Smooth muscle cell of trachea (primary cell): ENCODE measurements at places on chromosomes 6 and 20. TPM values are rescaled to one million over a fixed set of nuclear protein-coding genes. Genes with fewer than 3 reads are reported as not detected.

The BTN1A1 gene
- not detected in 2 replicates for total RNA-seq

The HLA-DOB gene
- total RNA-seq = 0.29 TPM in 1 of 2 replicates, not detected in the other

The TOX2 gene
- total RNA-seq = 3.5 TPM in 2 replicates

The ADGRF1 gene
- not detected in 2 replicates for total RNA-seq

The TNF gene
- not detected in 2 replicates for total RNA-seq

The CEP57L1 gene
- 19.8 and 32.4 TPM in 2 replicates for total RNA-seq

The CLDN20 gene
- total RNA-seq = not detected in 2 replicates

The RNF144B gene
- total RNA-seq = 1.0 and 1.2 TPM in 2 replicates

The HLA-C gene
- 318 and 398 TPM in 2 replicates for total RNA-seq

The PI3 gene
- total RNA-seq = not detected in 2 replicates

The ISM1 gene
- under 0.01 TPM in 1 of 2 replicates, not detected in the other for total RNA-seq
